ENCODE measurements at places on chromosomes 1 and 21.

DNA sequence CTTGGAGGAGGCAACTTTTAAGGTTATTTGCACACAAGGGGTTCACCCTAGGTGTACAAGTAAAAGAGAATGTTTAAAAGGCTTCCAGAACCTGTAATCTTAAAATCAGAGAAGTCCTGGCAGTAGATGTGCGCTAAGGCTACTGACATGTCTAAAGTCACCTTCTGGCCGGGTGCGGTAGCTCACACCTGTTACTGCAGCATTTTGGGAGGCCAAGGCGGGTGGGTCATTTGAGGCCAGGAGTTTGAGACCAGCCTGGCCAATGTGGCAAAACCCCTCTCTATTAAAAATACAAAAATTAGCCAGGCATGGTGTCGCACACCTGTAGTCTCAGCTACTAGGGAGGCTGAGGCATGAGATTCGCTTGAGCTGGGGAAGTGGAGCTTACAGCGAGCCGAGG lies 20.3 kb upstream of the DEGS1 start:
- no peak for DNase-seq

DNA sequence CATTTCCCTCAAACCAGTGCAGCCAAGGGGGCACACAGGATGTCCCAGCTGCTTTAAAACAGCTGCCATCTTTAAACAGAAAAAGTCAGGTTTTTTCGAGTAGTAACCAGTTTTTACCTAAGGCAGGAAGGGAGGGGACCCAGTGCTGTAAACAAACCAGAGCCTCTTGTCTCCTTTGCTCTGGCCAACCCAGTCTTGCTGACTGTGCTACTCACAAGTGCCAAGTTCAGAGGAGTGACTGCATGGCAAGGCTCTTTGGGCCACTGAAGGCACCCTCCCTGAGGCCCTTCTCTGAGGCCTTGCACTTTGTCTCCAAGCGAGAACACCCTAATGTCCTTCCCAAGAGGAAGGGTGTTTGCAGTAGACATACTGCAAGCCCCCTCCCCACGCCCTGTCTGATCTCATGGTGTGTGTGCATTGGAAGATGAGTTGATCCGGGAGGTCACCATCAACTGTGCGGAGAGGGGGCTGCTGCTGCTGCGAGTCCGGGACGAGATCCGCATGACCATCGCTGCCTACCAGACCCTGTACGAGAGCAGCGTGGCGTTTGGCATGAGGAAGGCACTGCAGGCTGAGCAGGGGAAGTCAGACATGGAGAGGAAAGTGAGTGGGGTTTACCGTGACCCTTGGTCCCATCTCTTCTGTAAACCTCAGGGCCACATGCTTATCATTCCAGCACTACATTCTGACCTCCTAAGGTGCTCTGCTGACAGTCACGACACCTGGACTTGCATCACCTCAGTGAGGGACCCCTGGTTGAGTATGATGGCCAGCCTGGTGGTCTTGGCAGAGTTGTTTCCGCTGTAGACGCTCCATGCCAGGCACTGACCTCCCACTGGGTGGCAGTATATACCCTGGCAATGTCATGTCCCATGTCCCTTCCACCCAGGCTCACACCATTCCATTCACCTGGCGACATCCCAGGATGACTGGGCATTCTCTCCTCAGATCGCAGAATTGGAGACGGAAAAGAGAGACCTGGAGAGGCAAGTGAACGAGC lies 4.7 kb downstream of the DNALI1 start:
- peak; percentile 34 for DNase-seq

GRCh38 chr1:35564884-35565741 lies 7.5 kb downstream of the NCDN start:
- no peak for DNase-seq

GRCh38 chr1:93591676-93592550 lies 89.7 kb downstream of the BCAR3 start:
- peak; percentile 12 for DNase-seq

- no peak for DNase-seq
Measured at GRCh38 chr1:8378981-8379470, 61.1 kb downstream of the SLC45A1 start.

DNA sequence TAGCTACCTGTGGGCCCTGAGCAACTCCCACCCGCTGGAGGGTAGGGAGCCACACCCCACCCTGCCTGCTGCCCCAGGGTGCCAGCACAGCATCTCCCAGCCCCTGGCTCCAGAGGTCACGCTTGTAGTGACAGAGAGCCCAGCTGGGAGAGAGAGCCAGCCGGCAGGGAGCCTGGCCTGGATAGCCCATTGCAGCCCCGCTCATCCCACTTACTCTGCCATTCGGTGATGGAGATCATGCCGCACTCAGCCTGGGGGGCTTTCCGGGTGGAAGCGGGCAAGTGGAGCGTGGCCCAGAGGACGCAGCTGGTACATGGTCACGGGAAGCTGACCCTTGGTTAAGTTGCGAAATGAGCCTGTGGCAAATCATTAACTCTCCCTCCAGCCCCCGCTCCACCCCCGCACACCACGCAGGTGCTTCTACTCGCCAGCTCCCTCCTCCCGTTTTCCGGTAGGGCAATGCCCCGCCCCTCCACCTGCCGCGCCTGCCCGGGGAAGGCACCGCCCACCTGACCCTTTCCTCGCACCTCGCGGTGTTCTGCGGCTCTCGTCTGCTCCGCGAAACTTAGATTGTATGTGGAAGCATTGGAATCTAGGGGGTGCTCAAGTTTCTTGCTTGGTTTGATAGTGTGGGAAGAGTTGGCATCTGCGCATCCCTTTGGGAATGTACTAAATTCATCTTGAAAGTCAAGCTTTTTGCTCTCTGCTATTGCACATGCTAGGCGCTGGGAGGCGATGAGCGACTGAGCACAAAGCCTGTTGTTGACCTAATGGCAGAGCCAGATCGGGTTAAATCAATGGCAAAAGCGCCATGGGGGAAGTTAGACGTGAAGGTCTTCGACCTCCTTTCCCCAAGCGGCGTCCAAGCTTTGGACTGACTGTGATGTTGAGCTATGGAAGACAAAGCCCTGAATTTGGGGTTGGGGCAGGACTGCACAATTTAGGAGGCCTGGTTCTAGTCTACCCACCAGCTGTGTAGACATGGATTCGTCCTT lies at the start of gene GOLT1A:
TSS of gene GOLT1A (minus strand) at position 321 of the 995 bp plus-strand sequence. CDS start at position 239, 82 bp downstream.
- DNase-seq, result peak; percentile 31

- DNase-seq, result peak; percentile 80
Measured at GRCh38 chr1:184890539-184890973, 83.8 kb downstream of the NIBAN1 start.

GRCh38 chr1:11703357-11704193 lies 12.1 kb downstream of the DRAXIN start:
- DNase-seq, result no peak

GRCh38 chr1:27736252-27736651 lies 10.5 kb downstream of the FAM76A start:
- no peak for DNase-seq

DNA sequence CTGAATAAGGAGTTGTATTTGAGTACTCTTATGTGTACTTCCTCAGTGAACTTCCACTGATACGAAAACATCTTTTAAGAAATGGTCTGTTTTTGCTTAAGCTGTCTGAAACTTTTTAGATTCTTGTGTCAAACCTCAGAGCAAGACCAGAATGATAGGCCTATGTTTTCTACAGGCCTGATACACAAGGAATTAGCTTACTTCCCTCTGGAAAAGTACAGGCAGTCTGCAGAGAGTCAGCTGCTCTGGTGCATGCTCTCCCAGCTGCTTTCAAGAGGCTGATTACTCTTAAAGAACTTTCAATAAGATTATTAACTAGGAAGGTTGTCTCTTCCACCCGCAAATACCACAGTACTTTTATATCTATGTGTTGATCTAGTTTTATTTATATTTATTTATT lies 9.5 kb downstream of the SNX27 start:
- no peak for DNase-seq

DNA sequence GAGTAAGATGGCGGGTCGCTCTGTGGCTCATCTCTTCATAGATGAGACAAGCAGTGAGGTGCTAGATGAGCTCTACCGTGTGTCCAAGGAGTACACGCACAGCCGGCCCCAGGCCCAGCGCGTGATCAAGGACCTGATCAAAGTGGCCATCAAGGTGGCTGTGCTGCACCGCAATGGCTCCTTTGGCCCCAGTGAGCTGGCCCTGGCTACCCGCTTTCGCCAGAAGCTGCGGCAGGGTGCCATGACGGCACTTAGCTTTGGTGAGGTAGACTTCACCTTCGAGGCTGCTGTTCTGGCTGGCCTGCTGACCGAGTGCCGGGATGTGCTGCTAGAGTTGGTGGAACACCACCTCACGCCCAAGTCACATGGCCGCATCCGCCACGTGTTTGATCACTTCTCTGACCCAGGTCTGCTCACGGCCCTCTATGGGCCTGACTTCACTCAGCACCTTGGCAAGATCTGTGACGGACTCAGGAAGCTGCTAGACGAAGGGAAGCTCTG lies 2.4 kb downstream of the TNFAIP8L2 start:
- DNase-seq, result no peak

DNA sequence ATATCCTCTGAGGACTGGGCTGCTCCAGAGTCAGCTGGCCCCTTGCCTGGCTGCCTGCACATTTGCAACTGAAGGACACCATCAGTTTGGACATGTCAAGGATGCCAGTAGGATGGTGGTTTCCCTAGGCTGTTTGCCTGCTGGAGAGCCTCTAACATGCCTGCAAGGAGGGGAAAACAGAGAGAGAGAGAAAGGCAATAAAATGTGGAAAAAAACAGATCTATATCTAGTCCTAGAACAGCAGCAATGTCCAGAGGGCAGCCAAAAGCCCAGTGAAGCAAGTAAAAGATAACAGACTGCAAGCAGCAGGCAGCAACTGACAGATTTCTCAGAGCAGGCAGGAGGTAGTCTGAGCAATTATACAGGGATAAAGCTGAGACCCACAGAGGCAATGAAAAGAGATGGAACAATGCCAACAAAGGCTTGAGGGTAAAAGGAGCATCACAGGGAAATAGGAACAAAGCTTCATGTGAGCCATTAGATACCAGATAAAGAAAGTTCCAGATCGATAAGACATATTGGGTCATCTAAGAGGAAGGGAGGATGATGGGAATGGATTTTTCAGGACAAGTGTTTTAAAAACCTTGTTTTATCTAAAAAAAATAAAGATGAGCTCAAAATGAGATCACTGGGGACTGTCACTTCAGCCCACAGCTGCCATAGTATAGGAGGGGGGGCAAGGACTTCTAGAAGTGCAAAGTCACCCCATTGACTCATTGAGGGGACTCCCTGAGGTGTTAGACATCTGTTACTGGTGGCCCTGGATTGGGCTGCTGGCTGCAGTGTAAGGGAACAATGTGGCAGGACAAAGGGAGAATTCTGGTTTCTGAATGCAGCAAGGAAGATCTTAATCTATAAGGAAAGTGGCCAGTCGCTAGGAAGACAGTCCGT lies 38.6 kb upstream of the GADD45A start:
- no peak for DNase-seq

GRCh38 chr1:40151457-40152079 lies 9.6 kb upstream of the RLF start:
- no peak for DNase-seq

- DNase-seq, result no peak
Measured at GRCh38 chr1:94531664-94532063, 9.9 kb downstream of the F3 start.

GRCh38 chr1:92728697-92729096 lies 56.2 kb downstream of the EVI5 start:
- DNase-seq, result no peak

DNA sequence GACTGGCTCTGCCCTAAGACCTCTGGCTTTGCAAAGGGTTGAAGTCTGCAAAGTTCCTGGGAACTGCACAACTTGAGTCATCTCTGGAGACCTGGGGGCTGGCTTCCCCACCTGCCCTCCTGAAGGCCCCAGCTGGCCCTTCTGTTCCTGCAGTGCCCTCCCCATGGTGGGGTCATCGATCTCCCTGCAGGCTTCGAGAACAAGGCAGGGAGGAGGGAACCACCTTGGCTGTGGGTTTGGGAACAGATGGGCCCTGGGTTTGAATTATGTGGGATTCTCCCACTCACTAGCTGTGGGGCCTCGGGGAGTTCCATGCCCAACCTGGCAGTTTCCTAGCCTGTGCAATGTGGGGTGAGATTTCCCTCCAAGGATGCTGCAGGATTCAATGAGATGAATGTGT lies 310.2 kb downstream of the PTPRU start:
- DNase-seq, result no peak

- DNase-seq, result no peak
Measured at GRCh38 chr1:7587773-7588456, 183.2 kb upstream of the VAMP3 start.

GRCh38 chr1:40092706-40093639 lies 4.1 kb downstream of the PPT1 start:
- no peak for DNase-seq

GRCh38 chr1:182259968-182260367 lies 131.6 kb downstream of the GLUL start:
- no peak for DNase-seq

DNA sequence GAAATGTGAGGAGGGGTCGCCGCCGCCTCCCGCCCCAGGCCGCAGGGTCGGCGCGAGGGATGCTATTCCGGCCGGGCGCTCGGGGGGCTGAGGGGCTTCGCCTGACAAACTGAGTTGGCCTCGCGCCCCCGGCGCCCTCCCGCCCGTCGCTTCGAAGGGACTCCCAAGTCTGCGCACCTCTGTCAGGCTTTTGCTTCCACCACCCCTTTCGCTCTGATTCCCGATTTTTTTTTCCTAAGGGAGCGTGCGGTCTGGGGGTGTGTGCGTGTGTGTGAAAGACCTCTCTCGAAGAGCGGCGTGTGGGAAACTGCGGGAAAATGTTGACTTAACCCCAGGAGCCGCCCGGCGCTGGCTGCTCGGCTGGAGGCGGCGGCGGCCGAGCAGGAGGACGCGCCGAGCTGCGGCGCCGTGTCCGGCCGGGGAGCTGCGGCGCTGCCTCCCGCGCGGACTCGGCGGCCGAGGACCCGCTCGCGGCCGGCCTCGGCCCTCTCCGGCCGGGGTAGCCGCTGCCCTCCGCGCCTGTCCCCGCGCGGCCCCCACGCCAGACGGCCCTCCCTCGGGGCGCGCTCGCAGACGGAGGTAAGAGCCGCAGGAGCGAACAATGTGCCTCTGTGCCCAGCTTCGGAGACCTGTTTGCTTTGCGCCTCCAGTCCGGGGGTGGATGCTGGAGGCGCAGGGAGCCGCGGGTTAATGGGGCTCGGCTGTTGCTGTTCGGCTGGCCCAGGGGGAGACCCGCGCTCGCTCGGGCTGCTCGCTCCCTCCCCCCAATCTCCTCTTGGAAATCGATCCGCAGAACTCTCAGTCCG lies 1.1 kb downstream of the ADGRL2 start:
- DNase-seq, result no peak

GRCh38 chr1:54299037-54299436 lies 99.1 kb downstream of the MRPL37 start:
- no peak for DNase-seq

DNA sequence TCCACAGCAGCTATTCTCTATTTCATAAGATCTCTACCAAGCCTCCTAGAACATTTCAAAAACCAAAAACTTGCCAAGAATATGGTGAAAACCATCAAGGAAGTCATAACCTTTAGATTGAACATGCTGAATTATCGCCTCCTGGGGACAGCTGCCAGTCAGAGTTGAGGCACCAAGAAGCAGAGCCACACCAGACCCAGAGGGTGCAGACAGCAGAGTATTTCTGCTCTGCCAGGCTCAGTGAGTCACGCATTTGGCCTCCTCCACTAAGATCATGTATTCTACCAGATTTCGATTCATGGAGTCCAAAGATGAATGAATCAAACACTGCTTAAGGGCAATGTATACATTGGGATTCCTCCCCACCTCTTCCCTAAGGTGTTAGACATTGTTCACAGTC lies 2.1 kb downstream of the F3 start:
- DNase-seq, result no peak

GRCh38 chr21:27562303-27562702 lies 595.4 kb upstream of the ADAMTS5 start:
- DNase-seq, result no peak

Measured in CD4-positive, alpha-beta T cell treated with Interleukin-12 subunit alpha and Interleukin-12 subunit beta, for 1 hour (primary cell).